ENCODE measurements at places on chromosomes 4 and X.

DNA sequence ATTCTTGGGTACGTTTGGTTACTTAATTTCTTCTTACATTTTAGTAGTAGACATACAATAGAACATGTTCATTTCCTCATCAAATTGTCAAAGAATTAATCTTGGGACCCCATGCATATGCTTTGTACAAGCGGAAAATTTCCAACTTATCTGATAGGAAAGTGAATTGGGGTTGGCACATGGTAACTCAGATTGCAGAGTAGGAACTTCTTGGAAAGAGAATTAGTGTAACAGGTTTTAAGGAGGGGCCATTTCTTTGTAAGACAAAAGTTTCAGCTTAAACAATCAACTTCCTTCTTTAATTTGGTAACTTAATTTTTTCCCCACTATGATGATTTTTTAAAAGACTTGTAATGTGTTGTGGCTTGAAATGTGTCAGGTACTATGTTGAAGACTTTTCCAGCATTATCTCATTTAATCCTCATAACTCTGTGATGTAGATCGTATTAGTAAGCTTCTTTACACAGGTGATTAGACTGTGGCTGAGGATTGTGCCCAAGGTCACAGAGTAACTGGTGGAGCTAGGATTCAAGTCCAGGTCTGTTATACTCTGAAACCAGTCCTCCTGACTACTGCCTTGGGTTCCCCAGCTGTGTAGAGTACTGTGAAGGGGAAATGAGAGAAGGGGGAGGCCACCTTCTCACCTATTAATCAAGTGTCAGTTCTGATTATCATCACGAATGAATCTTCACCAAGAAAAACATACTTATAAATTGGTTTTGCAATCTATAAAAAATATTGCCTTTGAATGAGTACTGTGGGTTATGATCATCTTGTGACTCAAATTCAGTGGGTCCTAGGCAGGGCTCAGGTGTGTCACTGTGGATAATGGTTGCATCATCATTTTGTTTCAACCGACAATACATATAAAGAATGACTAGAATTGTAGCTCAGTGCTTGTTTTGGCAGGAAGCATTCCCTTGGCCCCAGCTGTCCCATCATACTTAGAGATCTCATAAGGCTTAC lies 4.3 kb downstream of the GK start:
- DNase-seq, result no peak

DNA sequence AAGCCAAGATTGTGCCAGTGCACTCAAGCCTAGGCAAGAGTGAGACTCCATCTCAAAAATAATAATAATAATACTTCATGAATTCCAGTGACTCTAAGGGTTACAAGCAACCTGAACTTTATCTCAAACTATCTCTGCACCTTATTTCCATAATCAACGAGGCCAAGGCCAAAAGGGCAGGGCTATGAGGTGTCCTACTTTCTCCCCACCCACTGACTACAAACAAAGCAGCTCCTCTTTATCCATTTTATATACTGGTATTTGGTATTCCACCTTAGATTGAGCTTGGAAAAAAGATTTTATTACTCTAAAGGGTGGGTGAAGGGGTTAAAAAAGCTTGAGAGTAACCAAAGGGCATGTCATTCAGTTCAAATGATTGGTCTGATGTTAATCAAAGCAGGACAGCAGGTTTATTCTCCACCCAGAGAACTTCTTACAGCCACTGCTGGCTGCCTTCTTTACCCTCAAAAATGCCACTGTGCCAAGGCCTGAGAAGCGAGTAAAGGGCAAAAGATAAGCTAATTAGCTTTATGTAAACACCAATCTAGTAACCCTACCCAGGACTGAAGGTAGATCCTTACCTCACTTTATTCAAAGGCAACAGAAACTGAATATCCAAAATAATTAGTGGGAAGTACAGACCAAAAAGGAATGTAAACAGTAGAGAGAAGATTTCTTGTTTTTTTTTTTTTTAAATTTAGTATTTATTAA lies 28.2 kb downstream of the APOO start:
- DNase-seq, result no peak

GRCh38 chr4:114561590-114561989 lies 37.0 kb upstream of the UGT8 start:
- no peak for DNase-seq

DNA sequence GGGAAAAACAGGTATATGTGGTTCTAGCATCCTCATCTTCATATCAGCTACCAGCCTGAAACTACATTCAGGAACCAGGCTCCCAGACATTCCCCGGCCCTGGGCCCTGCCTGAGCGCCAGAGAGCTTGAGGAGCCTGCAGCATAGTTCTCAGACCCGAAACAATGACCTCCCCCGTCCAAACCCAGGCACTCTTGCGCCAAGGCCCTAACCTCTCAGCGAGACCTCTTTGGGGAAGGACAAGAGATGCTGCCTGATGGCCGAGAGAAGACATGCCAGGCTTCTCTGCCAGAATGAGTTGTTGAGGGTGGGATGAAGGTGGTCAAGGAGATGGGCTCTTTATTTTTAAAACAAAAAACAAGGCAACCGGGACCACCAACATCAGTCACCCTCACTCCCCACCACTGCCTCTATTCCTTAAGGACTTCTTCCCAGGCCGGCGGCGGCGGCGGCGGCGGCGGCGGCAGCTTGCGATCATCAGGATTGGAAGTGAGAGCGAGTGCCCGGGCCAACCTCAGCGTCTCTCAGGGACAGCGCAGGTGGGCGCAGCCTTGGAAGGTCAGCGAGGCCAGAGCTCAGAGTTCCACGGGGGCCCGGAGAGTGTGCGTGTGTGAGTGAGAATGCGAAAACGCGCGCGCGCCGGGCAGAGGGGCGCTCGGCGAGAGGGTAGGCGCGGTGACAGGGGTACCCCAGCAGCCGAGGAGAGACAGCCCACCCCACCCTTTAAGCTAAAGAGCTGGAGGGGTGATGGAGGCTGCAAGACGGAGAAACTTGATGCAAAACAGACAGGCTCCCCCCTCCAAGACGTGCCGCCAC lies 601 bp downstream of the INPP4B start:
- no peak for DNase-seq

- no peak for DNase-seq
Observed at GRCh38 chrX:29434939-29435338, 780.4 kb upstream of the MAGEB2 start.

DNA sequence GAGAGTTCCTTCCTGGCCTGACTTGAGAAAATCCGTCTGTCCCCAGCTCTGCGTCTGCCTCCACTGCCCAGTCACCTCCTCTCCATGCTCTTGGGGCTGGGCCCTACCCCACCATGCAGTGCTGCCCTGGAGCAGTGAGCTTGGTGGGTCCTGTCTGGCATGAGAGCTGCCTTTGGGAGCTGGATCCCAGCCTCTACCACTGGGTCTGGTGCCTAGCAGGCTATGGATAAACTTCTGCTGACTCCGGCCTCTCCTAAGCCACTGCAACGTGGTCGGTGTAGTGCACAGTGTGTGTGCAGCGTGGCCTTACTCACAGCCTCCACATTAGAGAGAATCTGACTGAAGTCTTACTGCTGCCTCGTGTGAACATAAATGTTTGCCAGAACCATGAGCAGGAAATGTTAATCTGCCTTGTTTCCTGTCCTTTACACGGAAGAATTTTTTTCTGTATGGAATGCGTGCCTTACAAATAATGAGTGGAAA lies 47.6 kb downstream of the HTT start:
- no peak for DNase-seq

GRCh38 chrX:12898073-12898472 lies 8.3 kb upstream of the TLR8 start:
- no peak for DNase-seq

DNA sequence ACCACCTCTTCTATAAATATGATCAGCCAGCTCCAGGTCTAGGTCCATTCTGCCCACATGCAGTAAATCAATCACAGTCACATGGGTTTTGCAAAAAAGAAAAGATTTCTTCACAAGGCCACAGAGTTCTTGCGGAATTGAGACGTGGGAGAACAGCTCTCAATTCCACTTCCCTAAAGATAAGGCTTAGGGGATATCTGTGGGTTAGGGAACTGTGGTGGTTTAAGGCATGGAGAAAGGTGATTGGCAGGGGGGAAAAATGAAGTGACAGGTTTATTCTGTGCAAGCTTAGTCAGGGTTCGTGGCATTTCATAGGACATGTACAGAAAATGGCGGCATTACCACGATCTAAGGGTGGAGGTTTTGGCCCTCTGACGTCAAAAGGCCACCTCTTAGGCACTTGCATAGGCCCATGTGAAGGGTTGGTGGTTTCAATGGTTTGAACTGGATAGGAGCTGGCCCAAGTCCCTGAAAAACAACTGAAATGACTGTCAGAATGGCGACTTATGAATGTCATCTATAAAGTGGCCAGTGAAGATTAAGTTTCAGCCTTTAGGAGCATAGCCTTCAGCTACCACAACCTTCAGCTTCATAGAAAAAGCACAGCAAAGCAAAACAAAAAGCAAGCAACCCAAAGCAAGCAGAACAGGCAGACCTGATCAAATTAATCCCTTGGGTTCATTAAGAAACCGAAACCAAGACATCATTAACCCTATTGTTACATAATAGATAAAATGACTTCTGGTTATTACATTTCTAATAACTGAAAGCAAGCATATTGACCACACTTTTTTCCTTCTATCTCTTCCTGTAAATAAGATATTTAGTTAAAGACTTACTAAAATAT lies 289.8 kb upstream of the SFRP2 start:
- no peak for DNase-seq

Measured in stimulated activated CD4-positive, alpha-beta T cell treated with anti-CD3 and anti-CD28 coated beads, Interleukin-1b, Interleukin-23, amount 100 ng/mL, for 1 hour (primary cell).